ENCODE measurements at places on chromosomes 6 and 20.

GRCh38 chr6:112470376-112470775 lies 123.2 kb downstream of the RFPL4B start:
- no peak for DNase-seq

DNA sequence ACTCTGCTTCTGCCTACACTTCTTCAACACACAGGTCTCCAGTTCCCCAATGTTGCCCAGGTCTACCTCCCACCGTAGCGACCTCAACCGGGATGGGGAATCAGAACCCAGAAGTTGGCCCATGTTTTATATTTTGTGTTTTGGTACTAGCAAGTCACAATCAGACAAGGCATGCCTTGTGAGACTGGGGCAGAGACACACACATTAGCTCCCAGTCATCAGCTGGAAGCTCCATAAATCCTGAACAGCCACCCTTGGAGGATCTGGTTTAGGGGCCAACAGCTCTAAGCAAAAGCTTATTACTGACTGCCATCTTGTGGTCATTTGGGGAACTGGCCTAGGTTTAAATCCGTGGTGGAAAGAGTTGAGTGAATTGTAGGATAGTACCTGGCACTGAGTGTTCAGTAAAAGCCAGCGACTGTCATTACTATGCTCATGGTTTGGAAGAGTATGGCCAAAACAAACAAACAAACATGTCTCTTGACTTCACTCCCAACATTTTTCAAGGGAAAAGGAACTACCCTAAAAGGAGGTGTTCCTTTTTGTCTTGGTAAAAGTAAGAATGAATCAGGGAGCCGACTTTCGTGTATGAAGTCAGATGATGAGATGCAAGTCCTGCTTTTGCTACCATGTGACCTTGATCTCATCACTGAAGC lies 40.5 kb downstream of the PIM1 start:
- DNase-seq, result peak; percentile 73

- DNase-seq, result no peak
These were observed 29.1 kb downstream of the PRDM1 start for GRCh38 chr6:106115286-106115685.

DNA sequence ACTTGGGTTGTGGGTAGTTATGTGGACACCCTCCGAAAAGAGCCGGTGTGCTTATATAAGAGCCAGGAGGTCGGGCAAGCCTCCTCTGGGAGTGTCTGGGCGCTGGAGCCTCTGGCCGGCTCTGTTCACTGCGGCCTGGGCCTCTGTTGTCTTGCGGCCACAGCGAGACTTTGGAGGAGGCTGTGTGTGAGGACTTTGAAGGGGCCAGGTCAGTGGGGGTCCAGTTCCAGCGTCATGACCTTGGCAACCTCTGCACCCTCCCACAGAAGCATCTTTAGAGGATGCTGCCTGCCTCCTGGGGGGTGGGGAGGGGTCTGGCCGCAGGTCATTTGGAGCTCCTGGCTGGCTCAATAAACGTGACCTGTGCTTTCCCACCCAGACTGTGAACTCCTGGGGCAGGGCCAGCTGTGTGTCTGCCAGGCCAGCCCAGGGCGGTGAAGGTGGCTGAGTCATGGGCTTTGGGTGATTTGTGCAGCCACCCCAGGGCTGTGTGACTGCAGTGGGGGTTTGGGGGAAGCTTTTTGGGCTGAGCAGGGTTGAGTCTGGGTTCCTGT lies 1.2 kb downstream of the TCEA2 start:
- no peak for DNase-seq

GRCh38 chr6:13854716-13855250 lies 40.4 kb upstream of the MCUR1 start:
- DNase-seq, result no peak

DNA sequence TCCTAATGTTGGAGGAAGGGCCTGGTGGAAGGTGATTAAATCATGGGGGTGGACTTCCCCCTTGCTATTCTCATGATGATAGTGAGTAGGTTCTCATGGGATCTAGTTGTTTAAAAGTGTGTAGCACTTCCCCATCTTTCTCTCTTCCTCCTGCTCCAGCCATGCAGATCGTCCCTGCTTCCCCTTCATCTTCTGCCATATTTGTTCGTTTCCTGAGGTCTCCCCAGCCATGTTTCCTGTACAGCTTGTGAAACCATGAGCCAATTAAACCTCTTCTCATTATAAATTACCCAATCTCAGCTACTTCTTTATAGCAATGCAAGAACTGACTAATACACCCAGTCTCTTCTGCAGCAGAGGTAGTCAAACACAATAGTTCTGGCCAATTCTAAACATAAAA lies 5.4 kb downstream of the EPM2A start:
- no peak for DNase-seq

DNA sequence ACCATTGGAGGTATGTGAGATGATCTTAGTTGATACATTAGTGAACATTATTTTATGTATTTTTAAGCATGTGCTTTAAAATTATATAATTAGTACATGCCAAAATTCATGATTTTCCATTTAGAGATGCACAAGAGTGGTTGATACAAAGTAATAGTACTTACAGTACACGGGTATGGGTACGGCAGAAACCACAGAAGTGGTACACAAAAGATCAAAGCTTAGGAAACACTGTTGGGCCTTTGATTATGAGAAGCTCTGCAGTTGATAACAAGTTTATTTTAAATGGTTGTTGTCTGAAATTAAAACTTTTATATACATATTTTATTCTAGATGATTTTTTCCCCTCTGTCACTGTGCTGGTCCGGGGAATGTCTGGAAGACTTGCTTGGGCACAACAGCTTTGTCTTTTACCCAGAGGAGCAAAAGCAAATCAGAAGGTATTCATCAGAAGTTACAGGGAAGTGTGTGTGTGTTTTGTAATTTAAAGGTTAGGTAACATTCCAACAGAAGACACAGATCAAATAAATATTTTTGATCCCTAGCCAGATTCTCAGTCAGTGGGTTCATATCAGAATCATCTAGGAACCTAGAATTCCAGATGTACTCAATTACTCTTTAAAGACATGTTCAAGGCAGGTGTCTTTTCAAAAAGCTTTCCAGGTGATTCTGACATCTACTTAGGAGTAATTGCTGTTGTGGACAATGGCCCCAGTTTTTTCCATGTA lies 32.5 kb upstream of the ADIG start:
- DNase-seq, result no peak

DNA sequence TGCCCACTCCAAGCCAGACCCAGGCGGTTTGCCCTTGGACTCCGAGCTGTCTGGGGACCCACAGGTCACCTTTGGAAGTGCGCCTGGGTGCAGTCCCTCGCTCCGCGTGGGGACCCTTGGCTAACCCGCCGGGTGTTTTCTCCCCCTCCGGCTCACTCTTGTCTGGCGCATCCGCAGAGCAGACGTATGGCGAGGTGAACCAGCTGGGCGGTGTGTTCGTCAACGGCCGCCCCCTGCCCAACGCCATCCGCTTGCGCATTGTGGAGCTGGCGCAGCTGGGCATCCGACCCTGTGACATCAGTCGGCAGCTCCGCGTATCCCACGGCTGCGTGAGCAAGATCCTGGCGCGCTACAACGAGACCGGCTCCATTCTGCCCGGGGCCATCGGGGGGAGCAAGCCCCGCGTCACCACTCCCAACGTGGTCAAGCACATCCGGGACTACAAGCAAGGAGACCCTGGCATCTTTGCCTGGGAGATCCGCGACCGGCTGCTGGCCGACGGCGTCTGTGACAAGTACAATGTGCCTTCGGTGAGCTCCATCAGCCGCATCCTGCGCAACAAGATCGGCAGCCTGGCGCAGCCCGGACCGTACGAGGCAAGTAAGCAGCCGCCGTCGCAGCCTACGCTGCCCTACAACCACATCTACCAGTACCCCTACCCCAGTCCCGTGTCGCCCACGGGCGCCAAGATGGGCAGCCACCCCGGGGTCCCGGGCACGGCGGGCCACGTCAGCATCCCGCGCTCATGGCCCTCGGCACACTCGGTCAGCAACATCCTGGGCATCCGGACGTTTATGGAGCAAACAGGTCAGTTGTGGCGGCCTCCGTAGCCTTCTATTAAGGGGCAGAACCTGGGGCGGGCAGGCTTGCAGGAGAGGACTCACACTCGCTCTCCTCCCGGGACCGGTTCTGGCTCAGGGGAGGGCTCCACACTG lies 1.1 kb downstream of the PAX1 start:
- DNase-seq, result no peak

DNA sequence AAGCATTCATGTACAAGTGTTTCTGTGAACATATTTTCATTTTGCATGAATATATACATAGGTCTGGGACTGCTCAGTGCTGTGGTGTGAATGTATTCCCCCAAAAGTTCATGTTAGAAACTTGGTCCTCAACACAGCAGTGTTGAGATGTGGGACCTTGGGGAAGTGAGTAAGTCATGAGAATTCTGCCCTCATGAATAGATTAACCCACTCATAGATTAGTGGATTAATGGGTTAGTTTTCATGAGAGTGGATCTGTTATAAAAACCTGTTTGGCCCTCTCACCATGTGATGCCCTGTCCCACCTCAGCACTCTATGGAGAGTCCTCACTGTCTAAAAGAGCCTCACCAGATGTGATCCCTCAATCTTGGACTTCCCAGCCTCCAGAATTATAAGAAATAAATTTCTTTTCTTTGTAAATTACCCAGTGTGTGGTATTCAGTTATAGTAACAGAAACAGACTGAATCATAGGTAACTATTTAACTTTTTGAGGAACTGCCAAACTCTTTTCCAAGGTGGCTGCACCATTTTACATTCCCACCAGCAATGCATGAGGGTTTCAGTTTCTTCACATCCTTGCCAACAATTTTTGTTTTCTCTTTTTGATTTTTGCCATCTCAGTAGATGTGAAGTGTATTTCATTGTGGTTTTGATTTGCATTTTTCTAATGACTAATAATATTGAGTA lies 45.3 kb downstream of the QRSL1 start:
- no peak for DNase-seq

DNA sequence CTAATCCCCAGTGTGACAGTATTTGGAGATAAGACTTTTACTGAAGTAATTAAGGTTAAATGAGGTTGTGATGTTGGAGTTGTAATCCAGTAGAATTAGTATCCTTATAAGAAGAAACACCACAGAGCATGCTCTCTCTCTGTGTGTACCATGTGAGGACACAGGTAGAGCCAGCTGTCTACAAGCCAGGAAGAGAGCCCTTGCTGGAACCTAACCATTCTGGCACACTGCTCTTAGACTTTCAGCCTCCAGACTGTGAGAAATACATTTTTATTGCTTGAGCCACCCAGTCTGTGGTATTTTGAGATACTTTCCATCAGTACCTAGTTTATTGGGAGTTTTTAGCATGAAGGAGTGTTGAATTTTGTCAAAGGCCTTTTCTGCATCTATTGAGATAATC lies 110.2 kb downstream of the PHF3 start:
- DNase-seq, result no peak

DNA sequence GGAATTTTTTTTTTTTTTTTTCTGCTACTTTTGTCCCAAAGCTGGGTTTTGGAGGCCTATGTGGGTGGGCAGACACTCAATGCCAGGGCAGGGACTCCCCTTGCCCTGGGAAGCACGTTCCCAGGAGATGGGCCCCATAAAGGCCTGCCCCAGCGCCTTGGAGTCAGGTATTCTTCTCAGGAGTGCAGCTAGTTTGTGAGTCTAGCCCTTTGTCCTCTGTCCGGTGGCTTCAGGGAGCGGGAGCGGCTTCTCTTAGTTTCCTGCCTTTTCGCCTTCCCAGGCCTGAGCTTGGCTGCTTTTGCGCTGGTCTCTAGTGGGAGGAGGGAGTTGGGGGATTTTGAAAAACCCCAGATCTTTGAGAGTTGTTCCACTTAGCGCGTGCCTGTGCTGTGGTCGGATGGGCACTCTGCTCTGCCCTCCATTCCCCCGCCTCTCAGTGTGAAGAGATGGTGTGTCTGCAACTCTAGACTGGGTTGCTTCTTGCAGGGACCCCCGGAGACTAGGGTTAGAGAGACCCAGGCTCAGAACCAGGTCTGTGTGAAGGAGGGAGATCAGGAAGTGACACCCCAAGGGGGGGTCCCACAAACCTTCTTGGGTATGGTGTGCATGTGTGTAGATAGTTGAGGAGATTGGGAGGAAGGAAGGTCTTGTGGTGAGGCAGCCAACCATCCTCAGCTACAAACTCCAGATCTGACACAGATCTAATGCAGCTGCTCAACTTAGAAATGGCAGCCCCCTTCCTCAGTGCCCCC lies 1.3 kb downstream of the PLCG1 start:
- DNase-seq, result no peak

- DNase-seq, result no peak
These were observed 8.0 kb downstream of the TNFAIP3 start for GRCh38 chr6:137875058-137875520.

- DNase-seq, result no peak
These were observed 2.0 kb upstream of the NOL7 start for GRCh38 chr6:13613029-13613594.

GRCh38 chr6:28137505-28137981 lies 4.1 kb upstream of the ZKSCAN8 start:
- DNase-seq, result no peak

DNA sequence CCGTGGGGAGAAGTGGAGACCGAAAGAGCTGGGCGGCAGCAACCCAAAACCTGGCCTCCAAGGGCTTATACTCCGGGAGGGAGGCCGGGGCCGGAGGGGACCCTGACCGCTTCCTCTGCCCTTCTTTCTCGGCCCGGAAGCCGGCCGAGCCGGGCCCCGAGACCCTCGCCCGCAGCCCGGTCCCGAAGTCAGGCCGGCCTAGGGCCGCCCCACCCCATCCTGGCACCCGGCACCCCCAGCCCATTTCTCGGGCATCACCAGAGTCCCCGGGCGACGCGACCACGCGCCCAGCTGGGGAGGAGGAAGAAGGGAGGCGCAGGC lies 572 bp upstream of the ZDHHC14 start:
- DNase-seq, result no peak

- DNase-seq, result no peak
These were observed 50.6 kb downstream of the PDSS2 start for GRCh38 chr6:107408714-107409113.
